ENCODE measurements at places on chromosomes 2 and 18.

DNA sequence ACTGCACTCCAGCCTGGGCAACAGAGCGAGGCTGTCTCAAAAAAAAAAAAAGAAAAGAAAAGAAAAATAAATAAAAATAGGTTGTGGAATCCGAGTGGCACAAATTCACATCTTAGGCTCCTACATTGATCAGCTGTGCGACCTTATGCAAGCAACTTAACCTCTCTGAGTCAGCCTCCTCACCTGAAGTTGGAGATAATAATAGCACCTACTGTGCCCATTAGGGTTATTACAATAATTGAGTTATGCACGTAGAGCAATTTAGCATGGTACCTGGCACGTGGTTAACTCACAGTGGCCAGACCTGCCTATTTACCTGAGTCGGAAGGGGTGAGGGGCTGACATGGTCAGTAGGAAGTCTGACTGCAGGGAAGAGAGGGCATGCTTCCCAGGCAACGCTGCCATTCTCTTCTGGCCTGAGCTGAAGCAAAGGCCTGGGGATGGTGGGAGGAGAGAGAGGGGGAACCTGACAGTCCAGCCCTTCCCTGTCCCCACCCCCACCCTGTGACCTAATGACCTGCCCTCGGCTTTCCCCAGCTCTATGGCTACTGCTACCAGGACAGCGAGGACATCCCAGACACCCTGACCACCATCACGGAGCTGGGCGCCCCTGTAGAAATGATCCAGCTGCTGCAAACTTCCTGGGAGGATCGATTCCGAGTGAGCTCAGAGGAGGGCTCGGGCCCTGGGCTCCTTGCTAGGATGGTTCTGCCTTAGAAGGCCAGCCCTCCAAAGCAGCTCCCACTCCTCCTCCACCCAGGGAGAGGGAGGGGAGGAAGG, 5.1 kb downstream of the PKDCC start:
- DNase-seq: no peak

DNA sequence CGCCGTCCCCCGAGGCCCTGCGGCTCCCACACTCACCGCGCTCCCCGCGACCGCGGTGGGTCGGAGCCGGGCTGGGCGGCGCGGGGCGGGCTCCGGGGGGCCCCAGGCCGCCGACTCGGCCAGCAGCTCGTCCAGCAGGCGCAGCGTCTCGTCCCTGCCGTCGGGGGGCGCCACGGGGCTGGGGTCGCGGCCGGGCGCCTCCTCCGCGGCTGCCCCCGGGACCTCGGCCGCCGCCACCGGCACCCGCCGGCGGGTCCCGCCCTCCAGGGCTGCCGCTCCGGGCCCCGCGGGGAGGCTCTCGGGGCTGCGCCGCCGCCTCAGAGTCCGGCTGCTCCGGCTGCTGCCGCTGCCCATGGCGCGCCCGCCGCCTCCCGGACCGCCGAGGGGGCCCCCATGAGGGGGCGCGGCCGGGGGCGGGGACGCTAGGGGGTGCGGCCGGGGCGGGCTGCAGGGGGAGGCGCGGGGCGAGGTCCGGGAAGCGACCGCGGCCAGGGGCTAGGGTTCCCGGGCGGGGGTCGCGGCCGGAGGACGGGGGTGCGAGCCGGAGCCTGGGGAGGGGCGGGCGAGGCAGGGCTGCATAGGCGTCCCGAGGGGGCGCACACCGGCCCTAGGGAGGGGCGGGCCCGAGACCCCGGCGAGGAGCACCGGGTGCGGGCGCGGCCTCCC, at the start of gene CYS1:
Gene CYS1 (minus strand): TSS at position 542 of the 666 bp plus-strand sequence. CDS start 188 bp downstream, at position 354.
- peak; percentile 52 for DNase-seq

DNA sequence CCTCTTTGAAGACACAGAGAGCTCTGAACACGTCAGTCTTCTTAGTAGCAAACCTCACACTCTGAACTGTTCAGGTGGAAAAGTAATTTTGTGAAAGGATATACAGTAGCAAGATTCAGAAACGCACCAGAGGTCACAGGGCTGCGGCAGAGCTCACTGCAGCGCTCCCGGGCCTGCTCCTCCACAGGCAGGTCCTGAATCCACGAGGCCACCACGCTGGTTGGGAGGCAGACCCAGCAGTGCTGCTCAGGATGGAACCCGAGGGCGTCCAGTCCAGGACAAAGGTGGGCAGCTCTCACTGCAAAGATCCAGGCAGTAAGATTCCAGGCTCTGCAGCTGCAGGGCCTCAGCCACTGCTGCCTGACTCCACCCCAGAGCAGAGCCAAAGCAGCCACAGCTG, 576.2 kb upstream of the SALL3 start:
- DNase-seq: no peak

DNA sequence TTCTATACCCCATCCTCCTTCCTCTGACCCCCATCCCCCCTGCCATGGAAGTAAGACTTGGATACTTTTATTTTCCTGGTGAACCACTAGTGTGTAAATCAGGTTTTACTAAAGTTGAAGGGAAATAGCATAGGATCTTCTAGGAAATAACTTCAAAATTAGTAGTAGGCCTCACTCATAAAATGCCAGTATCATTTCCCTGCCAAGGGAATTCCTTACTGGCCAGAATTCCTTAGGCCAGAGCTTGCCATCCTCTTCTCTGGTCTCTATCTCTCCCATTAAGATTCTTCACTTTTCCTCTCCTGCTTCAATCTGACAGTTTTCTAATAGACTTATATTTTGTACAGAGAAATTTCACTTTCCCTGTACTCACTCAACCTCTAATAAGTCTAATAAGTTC, 322.8 kb upstream of the TANK start:
- DNase-seq: no peak

- DNase-seq: no peak
Observed at GRCh38 chr2:27960237-27960912, 69.8 kb downstream of the BABAM2 start.

DNA sequence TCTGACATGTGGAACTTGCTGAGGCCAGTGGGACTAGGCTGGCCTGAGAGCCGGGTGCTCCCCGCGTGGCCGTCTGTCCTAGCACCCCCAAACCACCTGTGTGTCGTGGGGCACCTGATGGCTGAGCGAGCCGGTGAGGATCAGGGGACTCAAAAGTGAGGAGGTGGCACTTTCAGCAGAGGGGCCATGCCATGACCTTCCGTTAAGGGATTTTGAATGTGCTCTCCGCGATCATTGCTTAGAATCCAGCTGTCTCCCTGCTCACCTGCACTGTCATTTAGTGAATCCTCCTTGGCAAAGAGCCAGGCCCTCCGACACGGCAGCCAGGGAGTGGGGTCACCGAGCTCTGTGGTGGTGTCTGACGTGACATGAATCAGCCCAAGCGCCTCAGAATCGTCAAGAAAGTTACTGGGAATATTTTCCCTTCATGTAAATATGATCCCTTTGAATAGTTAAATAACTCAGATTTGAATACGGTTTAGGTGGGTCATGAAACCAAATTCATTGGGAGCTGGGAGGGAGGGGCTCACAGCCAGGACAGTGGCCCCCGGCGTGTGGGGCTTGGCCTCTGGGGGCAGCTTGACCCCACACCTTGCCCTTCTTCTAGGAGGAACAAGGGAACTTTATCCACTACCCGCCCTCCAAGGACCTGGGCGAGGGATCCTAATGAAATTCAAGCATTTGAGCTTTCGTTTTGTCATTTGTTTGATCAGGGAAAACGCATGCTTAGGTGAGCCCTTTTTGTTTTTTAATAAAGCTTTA, 9.5 kb downstream of the NFATC1 start:
- peak; percentile 31 for DNase-seq

GRCh38 chr2:235512699-235513053, 18.8 kb downstream of the AGAP1 start:
- DNase-seq: no peak

DNA sequence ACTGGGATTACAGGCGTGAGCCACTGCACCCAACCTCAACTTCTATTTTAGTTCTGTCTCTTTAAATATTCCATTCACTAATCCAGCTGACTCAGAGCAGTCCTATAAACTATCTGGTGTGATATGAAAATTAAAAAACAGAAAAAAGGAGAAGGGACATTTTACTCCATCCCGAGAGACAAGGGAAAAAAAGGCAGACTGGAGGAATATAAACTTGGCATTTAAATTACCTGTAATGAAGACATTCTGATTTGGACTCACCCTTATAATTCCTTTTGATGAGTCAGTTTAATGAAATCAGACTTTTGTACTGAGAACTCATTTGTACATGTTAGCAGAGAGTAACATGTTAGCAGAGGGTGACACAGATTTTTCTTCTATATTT, 74.8 kb upstream of the RIOK3 start:
- no peak for DNase-seq

- no peak for DNase-seq
Observed at GRCh38 chr2:24856791-24857211, 63.2 kb downstream of the ADCY3 start.

- no peak for DNase-seq
Observed at GRCh38 chr2:105521616-105522015, 122.8 kb upstream of the FHL2 start.

DNA sequence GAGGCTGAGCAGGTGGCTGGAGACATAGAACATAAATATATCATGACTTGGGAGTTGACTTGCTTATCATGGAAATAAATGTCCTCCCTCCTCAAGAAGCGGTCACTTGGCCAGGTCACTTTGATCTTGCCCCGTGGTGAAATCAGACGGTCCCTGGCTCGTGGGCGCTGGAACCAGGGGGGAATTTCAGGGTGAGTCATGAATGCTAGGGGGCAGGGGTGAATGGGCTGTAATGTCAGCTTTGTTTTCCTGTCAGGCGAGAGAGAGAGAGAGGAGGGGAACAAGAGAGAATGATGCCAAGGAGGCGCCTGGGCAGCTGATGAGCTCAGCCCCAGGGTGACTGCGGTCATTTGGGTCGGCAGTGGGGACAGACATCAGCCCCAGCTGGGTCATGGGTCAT, 47.7 kb downstream of the RRM2 start:
- no peak for DNase-seq

GRCh38 chr2:106956879-106957278, 70.9 kb upstream of the ST6GAL2 start:
- peak; percentile 88 for DNase-seq

DNA sequence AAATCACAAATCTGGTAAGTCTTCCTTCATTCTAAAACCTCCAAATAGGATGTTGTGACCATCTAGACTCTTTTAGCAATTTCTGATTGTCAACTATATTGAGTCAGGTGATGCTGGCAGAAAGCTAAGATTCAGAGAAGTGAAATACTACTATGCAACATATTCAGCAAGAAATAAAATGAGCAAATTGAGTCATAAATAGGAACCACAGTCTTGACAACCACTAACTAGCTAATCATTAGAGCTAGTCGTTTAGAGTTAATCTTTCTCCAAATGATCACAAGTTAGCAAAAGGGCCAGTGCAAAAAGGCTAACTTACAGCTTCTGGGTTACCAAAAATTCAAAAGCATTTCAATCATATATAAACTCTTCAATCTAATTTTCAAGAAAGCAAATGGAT, 54.5 kb downstream of the ROCK1 start:
- DNase-seq: no peak

DNA sequence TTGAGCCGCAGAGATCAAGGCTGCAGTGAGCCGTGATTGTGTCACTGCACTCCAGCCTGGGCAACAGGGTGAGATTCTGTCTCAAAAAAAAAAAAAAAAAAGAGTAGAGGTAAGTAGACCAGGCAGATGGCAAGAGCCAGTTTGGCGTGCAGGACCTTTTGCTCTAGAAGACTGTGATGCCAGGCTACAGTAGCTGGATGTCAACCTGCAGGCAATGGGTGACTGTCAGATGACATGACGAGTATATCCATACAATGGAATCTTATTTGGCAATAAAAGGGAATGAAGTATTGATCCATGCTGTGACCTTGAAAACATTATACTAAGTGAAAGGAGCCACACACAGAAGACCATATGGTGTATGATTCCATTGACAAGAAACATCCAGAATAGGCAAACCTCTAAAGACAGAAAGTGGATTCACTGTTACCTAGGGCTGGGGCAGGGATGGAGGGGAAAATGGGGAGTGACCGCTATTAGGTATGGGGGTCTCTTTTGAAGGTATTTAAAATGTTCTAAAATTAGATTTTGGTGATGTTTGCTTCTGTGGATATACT, 11.2 kb upstream of the DGUOK start:
- DNase-seq: no peak

GRCh38 chr18:71223486-71223885, 934.6 kb downstream of the SOCS6 start:
- no peak for DNase-seq

GRCh38 chr2:43127208-43127940, 99.0 kb downstream of the ZFP36L2 start:
- DNase-seq: peak; percentile 58

GRCh38 chr18:48968412-48969215, 17.8 kb upstream of the SMAD7 start:
- DNase-seq: peak; percentile 17

DNA sequence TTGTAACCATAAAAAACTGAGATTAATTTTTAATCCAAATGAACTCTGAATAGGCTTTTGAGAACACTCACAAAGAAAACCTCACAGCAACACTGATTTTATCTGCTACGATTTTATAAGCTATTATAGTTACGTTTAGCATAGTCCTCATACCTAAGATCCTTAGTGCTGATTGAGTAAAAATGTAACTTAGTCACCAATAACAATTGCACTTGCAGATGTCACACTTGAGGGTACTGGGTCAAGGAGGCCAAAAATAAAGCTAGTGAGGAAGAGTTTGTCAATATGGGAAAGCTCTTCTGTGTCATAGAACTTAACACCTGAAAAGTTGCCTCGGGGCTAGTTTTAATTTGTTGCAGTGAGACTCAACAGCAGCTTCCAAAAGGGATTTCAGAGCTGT, 706.5 kb upstream of the FAM98A start:
- DNase-seq: no peak

- DNase-seq: no peak
Observed at GRCh38 chr2:102788216-102788884, 26.5 kb downstream of the TMEM182 start.

- no peak for DNase-seq
Observed at GRCh38 chr2:134146161-134146560, 107.7 kb upstream of the MGAT5 start.

GRCh38 chr18:56841836-56842235, 190.7 kb downstream of the WDR7 start:
- DNase-seq: no peak

GRCh38 chr2:36173760-36174404, 181.7 kb upstream of the CRIM1 start:
- DNase-seq: no peak

GRCh38 chr18:32297579-32298170, 107.8 kb downstream of the MEP1B start:
- DNase-seq: no peak

DNA sequence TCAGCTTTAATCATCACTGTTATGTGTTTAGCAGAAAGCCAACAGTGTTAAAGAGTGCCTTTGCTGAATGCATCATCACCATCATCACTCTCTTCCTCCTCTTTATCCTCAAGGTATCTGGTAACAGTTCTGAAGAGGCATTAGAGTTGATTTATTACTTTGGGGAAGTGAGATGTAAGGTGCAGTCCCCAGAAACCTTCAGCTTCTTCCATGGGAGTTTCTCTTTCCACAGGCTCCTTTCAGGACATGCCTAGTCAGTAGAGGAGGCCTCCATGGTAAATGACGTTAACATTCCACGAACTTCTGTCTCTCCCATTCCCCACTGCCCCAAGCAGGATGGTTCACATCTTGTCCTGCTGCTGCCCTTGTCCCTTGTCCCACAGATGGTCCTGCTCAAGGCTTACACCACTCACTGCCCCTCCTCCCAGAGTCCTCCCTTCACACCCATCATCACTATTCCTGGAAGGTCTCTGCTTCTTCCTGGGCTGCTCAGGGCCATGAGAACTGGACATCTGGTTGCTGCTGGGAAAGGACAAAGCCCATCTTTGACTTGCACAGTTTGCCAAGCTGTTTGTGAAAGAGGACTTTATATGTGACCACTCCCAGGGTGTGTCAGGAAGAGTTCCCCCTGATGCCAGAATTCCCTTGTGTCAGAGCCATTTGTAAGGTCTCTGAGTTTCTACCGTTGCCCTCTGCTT, 5.3 kb upstream of the REG1A start:
- no peak for DNase-seq
